Breast epithelium (tissue), 4 donors: ENCODE measurements at places on chromosomes 4 and X. TPM values are rescaled to one million over a fixed set of nuclear protein-coding genes. Genes with fewer than 3 reads are reported as not detected.

Gene STPG2
- total RNA-seq, result 0.48 TPM

Gene STK26
- total RNA-seq, result 15.0 TPM

Gene SLC9B2
- 15.1 TPM for total RNA-seq

Gene USP51
- total RNA-seq, result 0.66 TPM

Gene REPS2
- 21.4 TPM for total RNA-seq

Gene FRG2
- total RNA-seq, result not detected

Gene USP17L10
- not detected for total RNA-seq

Gene GPRIN3
- total RNA-seq, result 4.0 TPM

Gene PRRG1
- total RNA-seq, result 15.2 TPM

Gene CLGN
- 0.32 TPM for total RNA-seq

Gene FAM184B
- 0.59 TPM for total RNA-seq

Gene ADGRG2
- total RNA-seq, result 0.66 TPM

Gene EDA
- 6.7 TPM for total RNA-seq

Gene FAM114A1
- total RNA-seq, result 85.9 TPM

Gene GAGE13
- total RNA-seq, result not detected

Gene HAND2
- total RNA-seq, result 10.5 TPM

Gene ASMT
- total RNA-seq, result not detected

Gene NSUN7
- total RNA-seq, result 0.80 TPM

Gene FGFBP2
- 6.4 TPM for total RNA-seq

Gene CLDN22
- total RNA-seq, result not detected

Gene ANOS1
- 4.9 TPM for total RNA-seq

Gene HNRNPH2
- total RNA-seq, result 66.2 TPM

Gene GPR34
- total RNA-seq, result 56.3 TPM

Gene RHOH
- total RNA-seq, result 9.7 TPM

Gene TMSB15C
- total RNA-seq, result 4.1 TPM

Gene NKX3-2
- total RNA-seq, result under 0.01 TPM

Gene FAM241A
- total RNA-seq, result 4.3 TPM

Gene PCDH19
- 1.6 TPM for total RNA-seq

Gene KLHL13
- 21.3 TPM for total RNA-seq

Gene CCDC160
- total RNA-seq, result 0.16 TPM

Gene CLCN5
- 7.5 TPM for total RNA-seq

Gene GLA
- total RNA-seq, result 43.0 TPM
